Central memory CD4-positive, alpha-beta T cell (primary cell): ENCODE measurements at places on chromosomes 2 and 18.

GRCh38 chr2:61816480-61817355 is 37.1 kb downstream of the FAM161A start:
- no peak for DNase-seq

DNA sequence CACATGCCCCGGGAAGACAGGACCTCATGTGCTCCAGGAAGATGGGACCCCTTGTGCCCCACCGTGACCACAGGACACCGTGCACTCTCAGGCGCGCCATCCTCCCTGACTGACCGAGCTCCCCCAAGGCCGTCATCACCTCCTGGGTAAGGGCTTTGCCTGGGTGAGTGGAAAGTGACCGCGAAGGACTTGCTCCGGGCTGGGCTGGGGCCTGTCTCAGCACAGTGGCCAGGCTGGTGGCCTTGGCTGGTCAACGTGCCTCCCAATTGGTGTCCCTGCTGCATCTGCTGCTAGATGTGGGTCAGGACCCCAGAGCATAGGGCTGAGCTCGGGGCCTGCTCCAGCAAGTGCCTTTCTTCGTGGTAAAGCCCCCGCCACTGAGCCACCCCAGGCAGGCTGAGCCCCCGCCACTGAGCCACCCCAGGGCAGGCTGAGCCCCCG is 69.7 kb upstream of the CTDP1 start:
- DNase-seq = no peak

- DNase-seq = no peak
These were observed 3.5 kb downstream of the ICOS start for GRCh38 chr2:203940039-203940438.

GRCh38 chr2:206158563-206159345 is 490 bp downstream of the NDUFS1 start:
- DNase-seq = no peak

- no peak for DNase-seq
These were observed 40.6 kb downstream of the XRCC5 start for GRCh38 chr2:216149741-216150140.
